ENCODE measurements at places on chromosomes 7 and 10.

DNA sequence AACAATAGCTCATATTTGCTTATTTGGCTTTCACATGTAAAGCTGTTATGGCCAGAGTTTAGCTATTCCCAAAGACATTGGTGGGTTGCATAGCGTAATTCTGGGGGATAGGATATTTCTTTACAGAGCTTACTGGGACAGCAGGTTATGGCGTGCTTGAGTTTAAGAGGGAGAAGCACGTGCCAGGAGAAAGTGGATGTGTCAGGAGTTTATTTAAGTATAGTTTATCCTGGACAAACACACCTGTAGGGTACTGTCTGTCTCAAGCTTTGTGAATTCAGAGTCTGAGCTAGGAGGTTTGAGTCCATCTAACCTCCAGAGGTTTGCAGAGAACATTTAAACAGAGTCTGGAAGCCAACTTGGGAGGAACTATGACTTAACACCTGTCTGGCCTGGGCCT, 21.3 kb downstream of the GBF1 start:
- DNase-seq, result no peak

- no peak for DNase-seq
These were observed 191.8 kb downstream of the CACNB2 start for GRCh38 chr10:18332048-18332447.

DNA sequence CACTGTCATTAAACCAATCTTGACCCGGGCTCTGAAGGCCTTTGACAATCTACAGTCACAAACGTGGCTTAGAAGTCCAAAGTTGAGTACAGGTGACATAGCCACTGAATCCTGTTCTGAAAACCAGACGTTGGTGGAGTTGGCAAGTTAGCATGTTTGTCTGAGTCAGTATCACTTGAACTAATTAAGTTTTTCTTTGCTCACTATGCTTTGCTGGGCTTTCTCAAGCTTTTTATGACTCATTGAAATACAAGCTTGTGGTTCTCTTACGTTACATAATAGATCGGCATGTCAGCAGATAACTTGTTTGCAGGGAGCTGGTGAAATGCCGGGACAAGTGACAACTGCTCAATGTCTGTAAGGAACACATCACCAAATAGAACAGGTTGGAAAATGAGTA, 53.8 kb downstream of the ARL5B start:
- DNase-seq, result no peak

- DNase-seq, result no peak
These were observed 360.7 kb upstream of the AUTS2 start for GRCh38 chr7:69237541-69237940.

DNA sequence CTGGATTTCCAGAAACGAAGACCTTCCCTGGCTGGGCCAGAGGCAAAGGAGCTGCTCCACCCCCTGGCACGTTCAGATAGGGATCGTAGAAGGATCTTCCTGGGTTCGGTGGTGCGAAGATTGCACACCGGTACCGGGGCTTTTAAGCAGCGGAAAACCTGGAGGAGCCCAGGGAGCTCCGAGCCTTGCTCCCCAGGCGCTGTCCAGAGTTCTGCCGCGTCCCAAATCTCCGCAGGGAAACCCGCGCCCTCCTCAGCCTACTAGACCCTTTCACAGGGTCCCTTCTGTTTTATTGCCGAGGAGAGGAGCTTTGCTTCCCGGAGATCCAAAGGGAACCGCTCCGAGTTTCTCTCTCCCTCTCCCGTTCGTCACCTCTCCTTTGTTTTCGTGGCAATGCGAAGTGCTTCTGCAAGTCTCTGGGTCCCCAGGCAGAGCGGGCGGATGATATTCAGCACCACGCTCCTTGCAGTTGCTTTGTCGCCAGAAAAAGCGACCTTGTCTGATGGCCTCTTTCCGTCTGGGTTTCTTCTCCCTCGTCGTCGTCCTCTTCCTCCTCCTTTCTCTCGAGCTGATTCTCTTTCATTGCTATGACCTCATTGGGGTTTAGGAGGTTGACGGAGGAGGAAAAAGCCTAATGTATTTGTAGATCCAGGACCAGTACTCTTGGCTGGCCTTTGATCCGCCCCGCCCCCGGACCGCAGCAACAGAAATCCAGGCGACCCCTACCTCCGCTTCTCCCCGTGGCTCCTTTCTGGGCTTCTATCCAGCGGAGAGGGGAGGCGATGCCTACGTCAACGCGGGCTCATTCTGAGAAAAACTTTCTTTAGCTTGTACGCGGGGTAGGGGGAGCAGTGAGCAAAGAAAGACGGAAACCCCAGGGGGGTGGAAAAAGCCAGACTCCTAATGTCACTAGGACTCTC, at the start of gene TMEM196:
Gene TMEM196, minus strand, starts transcription at position 777 of the 920 bp plus-strand sequence. CDS start 921 bp downstream, outside the sequence.
- DNase-seq, result peak; percentile 88

GRCh38 chr7:79317728-79318127, 135.7 kb downstream of the MAGI2 start:
- no peak for DNase-seq

GRCh38 chr10:10687751-10688150, 329.9 kb upstream of the CELF2 start:
- no peak for DNase-seq

DNA sequence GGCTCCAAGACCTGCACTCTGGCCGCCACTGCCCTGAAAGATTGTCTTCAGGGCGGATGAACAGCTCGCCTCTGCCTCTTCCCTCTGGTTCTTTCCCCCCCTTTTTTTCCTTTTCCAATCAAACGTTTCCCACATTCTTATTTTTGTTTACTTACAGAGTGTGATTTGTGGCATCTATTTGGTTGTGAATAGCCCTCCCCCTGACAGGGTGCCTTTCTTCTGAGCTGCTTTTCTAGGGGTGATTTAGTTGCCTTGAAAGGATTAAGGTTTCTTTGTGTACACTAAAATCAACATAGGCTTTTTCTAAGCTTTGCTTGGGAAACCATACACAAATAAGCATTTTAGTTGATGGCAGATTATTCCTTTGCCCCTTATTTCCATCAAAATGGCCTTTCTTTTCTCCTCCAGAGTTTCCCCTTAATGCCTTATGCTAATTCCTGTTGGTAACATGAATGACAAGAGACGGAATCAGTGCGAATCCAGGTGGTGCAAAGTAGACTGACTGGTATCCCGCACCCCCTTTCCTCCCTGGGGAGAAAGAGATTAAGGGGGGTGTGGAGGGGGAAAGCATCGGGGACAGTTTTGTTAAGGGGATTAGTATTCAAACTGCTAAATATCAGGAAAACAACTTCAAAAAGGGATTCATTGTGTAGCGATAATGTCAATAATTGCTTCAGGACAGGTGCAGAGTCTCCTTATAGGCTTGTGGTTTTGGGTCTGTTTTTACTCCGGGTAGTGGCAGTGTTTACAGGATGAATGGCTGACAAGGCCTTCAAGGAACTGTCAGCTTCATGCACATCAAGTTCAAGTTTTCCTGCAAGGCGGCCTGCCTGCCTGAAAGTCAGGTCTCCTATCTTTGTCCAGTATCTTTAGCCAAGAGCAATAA, 431.6 kb upstream of the GALNT17 start:
- no peak for DNase-seq

- no peak for DNase-seq
These were observed 11.2 kb upstream of the PRR15 start for GRCh38 chr7:29552392-29552791.

DNA sequence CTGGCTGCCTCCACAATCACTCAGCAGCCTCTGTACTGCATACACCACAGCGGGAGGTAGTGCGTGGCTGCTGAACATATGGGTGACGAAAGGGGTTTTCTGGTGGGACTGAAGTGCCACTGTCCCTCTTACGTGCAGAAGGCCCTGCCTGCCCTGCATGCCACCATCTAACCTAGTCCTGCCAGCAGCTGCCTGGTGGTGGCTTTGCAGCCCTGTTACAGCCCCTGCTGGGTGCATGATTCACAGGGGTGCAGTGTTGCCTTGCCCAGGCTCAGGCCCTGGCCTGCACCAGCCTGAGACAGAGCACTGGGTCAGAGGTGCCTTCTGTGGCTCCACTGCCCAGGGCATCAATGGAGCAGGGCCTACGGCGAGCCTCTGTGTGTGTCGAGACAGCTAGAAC, 50.1 kb downstream of the SYPL1 start:
- no peak for DNase-seq

DNA sequence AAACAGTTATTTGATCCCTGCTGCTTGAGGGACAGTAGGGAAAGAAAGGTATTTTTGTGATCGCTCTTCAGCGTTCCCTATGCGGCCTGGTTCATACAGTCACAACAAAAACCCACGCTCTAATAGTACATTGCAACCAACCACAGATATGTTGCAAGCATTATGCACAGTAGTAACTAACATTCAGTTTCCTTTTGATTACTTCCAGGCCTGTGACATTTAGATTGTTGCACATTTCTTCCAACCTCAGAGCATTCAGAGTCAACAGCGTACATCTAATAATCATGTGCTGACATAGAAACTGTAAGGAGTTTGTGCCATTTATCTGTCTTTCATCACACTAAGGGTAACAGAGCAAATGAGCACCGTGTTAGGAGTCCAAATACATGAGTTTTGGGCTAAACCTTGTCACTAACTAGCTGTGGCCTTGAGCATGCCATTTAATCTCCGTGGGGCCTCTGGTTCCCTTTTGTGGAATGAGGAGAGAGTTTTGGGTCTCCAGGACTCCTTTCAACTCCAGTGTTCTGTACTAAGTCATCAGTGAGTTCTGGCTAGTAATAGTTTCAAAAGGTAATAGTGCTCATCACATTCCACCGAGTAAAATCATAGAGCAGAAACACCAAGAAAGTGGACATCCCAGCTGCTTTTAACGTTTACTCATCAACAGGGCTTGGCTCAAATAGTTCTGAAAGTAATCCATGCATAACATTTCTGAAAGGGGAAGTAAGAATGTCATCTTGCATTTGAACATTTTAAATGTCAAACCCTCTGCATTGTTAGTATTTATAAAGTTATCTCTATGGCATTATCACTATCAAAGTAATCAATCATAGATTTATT, 99.0 kb upstream of the FZD1 start:
- DNase-seq, result no peak

- no peak for DNase-seq
These were observed 13.8 kb upstream of the RFC2 start for GRCh38 chr7:74267756-74268565.

GRCh38 chr10:72948762-72949161, 5.8 kb downstream of the PLA2G12B start:
- no peak for DNase-seq

DNA sequence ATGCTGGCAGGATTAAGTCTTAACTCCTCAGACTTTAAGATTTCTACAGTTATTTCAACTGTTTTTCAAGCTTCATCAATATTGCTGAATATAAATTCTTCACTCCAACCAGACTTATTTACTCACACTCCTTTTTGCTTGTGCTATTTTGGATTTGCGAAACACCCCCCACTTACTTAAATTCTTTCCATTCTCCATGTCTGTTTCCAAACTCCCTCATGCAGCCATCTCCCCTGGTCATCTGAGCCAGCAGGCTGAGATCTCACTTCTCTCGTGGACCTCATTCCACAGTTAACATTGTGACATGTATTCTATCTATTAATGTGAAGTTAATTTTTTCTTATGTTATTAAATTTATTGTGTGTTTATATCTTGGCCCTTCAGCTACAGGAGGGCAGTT, 188.9 kb upstream of the HDAC9 start:
- DNase-seq, result no peak

- DNase-seq, result no peak
These were observed 326.0 kb downstream of the BICC1 start for GRCh38 chr10:58838561-58839208.

- DNase-seq, result no peak
These were observed 59.8 kb upstream of the OPN4 start for GRCh38 chr10:86594535-86594934.

DNA sequence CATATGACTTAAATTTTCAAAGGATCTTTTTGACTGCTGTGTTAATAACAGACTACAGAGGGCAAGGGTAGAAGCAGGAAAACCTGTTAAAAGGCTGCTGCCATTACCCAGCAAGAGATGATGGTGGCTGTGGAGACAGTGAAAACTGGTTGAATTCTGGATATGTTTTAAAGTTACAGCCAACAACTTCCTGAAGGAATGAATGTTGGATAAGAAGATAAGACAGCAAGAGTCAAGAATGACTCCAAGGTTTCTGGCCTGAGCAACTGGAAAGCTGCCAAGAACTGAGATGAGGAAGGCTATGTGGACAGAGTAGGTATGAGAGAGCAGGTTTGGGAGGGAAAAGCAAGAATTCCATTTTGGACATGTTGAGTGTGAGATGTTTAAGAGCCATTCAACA, 19.1 kb downstream of the CNOT4 start:
- no peak for DNase-seq

DNA sequence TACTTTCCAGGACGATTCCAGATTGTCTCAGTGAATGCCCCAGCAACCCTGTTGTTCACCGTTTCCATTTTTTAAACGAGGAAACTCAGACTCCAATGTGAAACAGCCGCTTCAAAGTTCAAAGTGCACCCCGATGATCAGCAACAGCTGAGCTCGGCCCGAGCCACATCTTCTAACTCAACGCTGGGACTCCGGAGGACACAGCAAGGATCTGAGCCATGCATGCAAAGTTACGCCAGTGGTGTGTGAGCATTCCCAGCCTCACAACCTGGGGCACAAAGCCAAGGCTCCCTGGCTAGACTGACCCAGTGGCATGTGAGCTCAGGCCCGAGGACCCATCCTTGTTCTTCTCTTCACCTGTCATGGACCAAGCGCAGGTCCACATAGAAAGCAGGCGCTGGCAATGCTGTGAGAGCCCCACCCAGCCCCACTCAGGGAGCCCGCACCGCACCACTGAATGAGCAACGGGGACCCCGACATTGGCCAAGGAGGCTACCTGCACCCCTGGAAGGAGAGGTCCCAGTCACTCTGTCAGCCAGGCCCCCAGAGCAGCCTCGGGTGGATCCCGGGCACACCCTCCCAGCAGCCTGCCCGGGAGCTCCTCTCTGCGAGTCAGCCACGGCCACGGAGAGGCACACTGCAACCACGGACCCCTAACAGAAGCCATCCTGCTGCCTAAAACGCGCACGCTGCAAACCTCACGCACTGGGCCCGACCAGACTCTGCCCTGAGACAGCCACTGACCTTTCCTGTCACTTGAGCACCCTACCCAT, 82.9 kb downstream of the MAD1L1 start:
- DNase-seq, result no peak

DNA sequence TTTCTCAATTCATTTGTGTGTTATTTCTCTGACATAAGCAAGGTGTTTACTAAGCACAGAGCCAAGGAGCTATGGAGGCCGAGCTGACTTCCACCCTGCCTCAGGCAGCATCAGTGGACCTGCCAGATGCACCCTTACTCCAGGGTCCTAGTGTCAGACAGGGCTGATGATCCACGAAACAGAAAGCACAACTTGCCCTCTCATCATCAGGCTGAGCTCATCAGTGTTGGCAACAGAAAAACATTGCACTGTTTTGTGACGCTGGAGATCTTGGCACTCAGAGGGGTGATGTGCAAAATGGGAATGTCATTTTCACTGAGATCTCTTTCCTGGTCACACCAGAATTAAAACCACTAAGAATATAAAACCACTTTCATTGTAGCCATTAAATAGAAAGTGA, 201.8 kb downstream of the GLI3 start:
- no peak for DNase-seq

Measured in eye (tissue), 1 donor.